Activated B cell treated with CpG ODN at 0.5 μM for 24 hours (primary cell): ENCODE measurements at places on chromosomes 13 and 19. TPM values are rescaled to one million over a fixed set of nuclear protein-coding genes. Genes with fewer than 3 reads are reported as not detected.

Gene CLEC17A
- 111 and 123 TPM in 2 replicates for total RNA-seq

DNA sequence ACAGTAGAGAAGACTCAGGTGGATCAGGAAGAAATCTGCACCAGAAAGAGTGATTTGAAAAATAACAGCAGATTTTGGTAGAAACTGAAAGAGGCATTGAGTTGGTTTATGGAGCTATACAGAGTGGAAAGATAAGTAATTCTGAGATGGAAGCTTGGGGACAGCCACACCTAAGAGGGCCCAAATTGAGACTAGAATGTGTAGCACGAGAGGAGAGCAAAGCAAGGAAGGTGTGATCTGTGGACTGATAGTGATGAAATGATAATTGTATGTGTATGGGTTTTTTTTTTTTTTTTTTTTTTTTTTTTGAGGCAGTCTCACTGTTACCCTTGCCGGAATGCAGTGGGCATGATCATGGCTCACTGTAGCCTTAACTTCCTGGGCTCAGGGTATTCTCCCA is 16.3 kb downstream of the SAE1 start:
- DNase-seq, result no peak

Gene SLC6A16
- total RNA-seq, result 14.8 and 19.3 TPM in 2 replicates

Gene C13orf42
- not detected in 2 replicates for total RNA-seq

GRCh38 chr19:30159636-30160035 is 212.5 kb upstream of the ZNF536 start:
- no peak for DNase-seq

Gene UBE2L5
- total RNA-seq, result 0.24 and 0.42 TPM in 2 replicates

Gene CDC42EP5
- not detected in 2 replicates for total RNA-seq

DNA sequence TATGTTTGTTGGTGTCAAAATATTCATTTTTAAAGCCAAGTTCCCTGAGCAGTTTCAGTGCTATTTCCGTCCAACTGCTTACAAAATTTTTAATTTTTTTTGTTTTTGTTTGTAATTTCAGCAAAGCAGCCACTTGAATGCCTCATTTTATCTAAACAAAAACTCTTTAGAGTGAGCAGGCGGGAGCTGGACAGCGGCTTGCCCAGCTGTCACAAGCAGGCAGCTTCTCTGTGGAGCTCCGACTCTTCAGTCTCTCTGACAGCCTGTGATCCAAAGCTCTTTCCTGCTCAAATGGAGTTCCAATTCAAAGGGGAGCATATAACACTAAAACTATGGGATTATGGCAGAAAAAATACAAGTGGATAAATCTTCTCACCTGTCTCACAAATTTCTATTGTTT is 618.3 kb upstream of the PCDH20 start:
- no peak for DNase-seq

Gene ATP4A
- total RNA-seq, result not detected in 2 replicates

Gene RNF113B
- total RNA-seq, result not detected in 2 replicates

Gene LYPD3
- total RNA-seq, result 0.24 TPM in 1 of 2 replicates, not detected in the other

DNA sequence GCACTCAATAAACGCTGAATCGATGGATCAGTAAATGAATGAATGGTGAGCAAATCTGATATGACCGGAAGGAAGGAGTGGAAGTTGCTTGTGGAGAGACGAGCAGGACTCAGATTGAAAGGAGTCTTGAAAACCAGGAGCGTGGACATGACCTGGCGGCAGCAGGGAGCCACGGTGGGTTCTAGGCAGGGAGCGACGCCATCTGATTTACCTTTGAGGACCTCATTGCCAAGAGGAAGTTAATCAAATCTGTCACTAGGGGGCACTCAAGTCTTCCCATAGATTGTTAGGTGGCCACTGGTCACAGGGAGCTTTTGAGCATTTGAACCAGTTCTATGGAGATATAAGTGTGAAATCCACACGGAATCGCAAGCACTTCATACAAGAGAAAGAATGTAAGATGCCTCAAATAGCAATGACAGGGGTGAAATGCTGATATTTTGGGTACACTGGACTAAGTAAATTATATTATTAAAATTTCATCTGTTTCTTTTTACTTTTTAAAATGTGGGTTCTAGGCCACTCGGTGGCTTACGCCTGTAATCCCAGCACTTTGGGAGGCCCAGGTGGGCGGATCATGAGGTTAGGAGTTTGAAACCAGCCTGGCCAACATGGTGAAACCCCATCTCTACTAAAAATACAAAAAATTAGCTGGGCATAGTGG is 9.2 kb upstream of the FBN3 start:
- DNase-seq, result no peak

Gene KCNN1
- total RNA-seq, result 0.17 TPM in 1 of 2 replicates, not detected in the other

- DNase-seq, result no peak
These were observed 388.9 kb upstream of the DACH1 start for GRCh38 chr13:72255908-72256307.

- no peak for DNase-seq
These were observed 374.0 kb downstream of the IRS2 start for GRCh38 chr13:109412283-109412901.

DNA sequence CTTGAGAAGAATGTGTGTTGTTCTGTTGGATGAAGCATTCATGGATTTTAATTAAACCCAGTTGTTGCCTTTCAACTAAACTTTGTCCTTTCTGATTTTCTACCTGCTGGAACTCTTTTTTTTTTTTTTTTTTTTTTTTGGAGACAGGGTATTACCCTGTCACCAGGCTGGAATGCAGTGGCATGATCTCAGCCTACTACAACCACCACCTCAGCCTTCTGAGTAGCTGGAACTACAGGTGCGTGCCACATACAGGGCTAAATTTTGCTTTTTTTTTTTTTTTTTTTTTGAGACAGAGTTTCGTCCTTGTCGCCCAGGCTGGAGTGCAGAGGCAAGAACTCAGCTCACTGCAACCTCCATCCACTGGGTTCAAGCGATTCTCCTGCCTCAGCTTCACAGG is 6.9 kb downstream of the ZNF791 start:
- DNase-seq, result no peak

DNA sequence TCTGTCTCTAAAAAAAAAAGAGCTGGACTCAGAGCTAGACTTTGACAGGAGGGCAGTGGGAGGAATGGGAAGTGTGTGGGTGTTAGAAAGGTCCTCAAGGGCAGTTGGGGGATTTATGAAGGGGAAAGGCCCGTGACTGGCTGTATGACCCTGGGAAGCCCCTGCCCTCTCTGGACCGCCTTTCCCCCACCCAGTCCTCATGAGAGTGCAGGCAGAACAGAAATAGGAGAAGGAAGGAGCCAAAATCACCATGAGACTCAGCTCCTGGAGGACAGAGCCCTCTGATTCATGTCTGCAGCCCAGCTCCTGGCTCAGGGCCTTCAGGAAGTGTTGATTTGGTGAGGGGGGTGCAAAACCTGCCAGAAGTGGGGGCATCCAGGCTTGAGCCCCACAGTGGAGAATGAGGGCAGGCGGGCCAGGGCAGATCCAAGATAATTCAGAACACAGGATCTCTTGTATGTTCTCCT is 8.7 kb upstream of the SMG9 start:
- DNase-seq, result no peak

GRCh38 chr19:18433735-18434398 is 4.1 kb downstream of the ISYNA1 start:
- DNase-seq, result no peak
